ENCODE measurements at places on chromosomes 16 and 17.

DNA sequence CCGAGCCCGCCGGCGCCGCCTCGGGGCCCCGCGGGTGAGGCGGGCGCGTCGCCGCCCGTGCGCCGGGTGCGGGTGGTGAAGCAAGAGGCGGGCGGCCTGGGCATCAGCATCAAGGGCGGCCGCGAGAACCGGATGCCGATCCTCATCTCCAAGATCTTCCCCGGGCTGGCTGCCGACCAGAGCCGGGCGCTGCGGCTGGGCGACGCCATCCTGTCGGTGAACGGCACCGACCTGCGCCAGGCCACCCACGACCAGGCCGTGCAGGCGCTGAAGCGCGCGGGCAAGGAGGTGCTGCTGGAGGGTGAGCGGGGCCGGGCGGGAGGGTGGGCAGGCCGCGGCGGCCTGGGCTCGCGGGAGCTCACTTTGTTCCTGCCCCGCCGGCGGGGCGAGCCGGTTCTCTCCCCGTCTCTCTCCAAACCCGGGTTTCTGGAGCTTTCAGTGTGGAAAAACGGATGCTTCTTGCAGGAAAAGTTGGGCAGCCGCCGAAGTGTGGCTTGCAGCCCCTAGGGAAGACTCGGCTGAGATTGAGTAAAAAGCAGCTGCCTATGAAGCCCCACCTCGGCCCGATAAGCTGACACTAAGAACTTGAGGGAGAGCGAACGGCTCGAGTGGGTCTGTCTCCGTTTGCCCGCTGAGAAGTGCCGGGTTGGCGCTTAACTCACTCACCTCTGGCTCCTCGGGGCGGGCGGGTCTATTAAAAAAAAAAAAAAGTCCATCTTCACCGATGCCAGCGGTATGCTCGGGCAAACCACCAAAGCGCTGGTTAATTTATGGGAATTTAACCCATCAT lies 677 bp downstream of the SNTB2 start:
- DNase-seq = peak; percentile 70

DNA sequence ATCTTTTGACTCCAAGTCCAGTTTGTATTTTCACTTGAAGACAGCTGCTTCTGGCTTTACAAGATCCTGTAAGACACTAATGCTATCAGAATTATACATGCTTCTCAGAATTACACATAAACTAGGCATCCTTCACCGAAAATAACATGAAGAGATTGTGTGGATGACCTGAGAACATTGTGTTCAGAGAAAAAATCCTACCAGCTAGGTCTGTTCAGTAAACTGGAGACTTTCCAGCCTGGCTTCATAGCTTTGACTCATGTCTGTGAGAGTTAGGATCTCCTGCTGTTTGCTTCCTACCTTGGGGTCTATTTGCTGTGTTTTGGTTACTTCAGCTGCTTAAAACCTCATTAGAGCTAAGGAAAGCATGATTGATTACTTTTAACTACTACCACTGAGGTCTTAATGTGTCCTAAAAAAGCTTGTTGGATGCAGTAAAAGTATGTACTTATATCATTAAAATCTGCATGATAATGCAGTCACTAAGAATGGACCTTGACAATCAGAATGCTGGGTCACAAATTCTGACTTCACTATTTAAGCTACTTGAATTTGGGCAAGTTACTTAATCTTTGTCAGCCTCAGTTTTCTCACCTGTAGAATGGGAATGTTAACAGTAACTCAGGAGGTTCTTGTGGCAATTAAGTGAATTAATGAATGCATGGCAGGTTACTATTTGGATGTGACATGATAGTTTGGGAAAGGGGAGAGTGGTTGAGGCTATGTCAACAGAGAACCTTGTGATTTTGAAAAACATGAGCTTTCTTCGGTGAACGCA lies 8.0 kb upstream of the MYH13 start:
- no peak for DNase-seq

DNA sequence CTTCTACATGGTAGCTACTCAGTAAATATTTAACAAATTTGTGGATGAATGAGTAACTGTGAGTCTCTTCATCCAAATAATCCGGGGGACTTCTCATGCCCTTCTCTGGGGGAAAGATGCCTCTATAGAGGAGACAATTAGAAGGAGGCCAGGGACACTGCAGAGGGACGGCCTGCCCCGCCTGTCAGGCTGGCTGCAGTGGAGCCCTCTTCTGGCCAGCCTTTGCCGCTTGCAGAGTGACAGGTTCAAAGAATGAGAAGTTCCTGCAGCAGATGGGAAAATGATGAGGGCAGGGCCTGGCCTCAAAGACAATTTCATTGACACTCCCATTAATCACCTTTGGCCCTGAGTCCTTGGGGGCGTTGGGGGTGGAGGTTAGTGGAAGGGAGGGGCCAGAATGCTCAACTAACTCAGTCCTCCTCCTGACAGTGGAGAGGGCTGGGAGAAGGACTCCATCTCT lies 339.0 kb downstream of the MAF start:
- peak; percentile 62 for DNase-seq

DNA sequence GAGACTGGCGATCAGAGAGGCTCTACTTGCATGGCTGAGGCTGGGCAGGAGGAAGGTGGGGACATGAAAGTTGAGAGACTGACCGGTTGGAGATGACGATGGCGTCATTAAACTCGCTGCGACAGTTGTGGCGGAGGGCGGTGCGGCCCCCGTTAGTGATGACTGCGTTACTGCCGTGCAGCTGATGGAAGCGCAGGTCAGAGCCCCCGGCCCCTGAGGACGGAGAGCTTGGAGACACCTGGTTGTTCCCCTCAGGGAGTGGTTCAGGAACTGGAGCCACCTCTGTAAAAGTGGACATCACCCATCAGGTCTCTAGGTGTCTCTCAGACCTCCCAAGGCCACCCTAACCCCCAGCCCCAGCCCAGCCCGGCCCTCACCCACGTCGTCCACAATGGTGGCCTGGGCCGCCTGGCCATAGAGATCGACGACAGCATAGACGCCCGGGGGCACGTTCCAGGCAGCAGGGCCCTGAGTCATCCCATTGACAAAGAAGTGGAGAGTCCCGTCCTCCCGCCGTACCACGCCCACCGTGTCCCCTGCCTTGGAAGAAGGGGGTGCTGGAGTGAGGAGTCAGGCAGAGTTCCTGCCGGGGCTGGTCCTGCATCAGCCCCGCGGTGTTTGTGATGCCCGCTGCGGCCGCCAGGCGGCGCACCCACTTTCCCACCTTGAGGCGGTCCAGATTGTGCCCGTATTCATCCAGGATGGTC lies 5.3 kb downstream of the NEURL4 start:
- DNase-seq = peak; percentile 92

DNA sequence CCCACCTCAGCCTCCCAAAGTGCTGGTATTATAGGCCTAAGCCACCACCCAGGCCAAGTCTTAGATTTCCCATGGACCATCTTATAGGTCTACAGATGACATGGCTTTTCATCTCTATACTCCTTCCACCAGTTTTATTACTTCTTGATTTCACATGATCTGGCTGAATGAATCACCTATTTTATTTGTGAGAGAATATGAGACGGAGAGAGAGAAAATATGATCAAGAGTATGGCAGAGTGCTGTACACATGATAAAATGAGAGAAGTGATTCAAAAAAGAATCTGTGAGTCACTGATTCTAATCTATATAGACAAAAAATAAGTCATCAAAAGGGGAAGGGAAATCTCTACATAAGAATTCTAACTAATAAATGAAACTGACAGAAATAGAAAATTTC lies 13.7 kb downstream of the ACSM1 start:
- DNase-seq = no peak

DNA sequence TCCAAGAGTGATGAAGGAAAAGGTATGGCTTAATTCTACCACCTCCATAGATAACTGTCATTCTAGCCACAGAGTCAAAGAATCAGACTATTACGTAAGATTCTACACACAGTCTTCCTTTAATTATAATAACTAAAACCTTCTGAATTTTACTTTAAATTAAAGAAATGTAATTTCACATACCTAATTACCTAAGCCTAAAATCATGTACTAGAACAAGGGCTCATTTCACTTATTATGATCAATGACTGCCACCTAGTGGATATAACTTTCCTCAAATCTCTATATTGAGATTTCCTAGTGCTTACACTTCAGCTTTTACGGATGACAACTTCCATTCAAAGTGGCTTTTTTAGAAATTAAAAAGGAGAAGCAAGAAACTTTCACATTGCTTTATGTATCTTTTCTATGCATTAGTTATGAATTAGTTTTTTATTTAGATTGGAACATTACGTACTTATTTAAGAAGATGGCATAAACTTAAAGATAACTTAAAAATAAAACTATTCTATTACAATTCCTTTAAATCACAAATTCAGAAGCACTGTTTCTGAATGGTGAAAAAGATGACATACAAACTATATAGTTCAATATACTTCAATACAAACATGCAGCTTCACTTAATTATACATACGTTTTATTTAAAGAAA lies 18.2 kb upstream of the ABCA10 start:
- peak; percentile 23 for DNase-seq

DNA sequence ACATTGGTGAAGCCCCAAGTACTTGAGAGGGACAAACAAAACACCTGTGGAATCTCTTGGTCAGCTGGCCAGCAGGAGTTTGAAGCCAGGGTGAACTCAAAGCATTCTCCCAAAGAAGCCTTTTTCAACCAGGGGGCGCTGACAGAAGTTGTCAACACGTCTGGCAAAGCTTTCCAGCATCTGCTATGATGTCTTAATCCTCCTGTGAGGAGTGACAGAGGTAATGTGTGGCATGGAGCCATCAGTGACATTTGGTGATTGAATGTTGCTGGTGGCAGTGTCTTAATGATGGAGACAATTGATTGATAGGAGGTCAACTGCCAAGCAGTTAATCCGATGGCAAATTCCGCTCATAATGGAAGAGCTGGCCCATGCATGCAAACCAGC lies 257.6 kb upstream of the HSBP1 start:
- DNase-seq = peak; percentile 19

DNA sequence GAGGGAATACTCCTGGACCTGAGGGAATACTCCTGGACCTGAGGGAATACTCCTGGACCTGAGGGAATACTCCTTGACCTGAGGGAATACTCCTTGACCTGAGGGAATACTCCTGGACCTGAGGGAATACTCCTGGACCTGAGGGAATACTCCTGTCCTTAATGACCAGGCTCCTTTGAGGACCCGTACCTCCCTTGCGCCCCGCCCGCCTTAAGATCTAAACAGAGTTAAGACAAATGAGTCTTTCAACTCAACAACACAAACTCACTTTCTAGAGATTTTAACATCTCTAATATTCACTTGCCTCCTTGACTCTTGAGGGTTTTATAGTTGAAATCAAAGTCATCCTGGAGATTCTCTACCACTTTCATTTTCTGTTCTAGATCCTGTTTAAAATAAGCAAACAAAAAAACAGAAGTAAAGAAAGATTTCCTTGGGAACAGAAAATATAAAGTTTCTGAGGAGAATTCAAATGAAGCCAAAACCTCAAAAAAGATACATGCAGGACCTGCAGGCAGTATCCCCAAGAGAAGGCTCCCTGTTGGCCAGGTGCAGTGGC lies 49.7 kb downstream of the STAT3 start:
- no peak for DNase-seq

DNA sequence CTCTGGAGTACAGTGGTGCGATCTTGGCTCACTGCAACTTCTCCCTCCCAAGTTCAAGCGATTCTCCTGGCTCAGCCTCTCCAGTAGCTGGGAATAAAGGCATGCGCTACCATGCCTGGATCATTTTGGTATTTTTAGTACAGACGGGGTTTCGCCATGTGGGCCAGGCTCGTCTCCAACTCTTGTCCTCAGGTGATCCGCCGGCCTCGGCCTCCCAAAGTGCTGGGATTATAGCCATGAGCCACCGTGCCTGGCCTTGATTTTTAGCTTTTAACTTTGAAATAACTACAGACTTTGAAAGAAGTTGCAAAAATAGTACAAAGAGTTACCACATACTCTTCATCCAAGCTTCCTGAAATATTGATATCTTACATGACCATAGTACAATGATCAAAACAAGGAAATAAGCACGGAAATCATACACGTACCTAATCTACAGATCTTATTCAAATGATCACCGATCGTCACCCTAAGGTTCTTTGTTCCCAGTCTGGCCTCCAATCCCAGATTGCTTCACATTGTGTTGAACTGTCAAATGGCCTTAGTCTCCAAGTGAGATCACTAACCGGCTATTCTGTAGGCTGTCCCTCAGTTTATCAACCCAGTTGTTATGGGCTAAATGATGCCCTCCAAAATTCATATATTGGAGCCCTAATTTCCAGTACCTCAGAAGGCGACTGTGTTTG lies 18.4 kb downstream of the NPIPA1 start:
- peak; percentile 6 for DNase-seq

GRCh38 chr17:8475227-8475626 lies 39.5 kb downstream of the NDEL1 start:
- no peak for DNase-seq

DNA sequence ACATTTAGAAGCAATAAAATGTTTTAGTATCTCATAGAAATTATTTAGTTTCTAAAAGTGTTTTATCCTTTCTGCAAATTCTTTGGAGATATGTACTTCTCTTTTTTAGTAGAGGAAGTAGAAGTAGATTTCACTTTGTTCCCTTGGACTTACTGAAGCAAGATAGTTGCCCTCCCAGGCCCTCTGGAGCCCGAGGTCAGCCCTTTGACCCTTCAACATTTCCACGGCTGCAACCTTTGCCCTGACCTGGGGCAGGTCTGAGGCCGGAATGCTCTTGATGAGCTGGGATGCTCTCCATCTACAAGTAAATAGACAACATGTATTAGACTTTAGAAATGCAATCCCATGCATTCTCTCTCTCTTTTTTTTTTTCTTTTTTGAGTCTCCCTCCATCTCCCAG lies 167.5 kb downstream of the CDK5R1 start:
- DNase-seq = no peak

DNA sequence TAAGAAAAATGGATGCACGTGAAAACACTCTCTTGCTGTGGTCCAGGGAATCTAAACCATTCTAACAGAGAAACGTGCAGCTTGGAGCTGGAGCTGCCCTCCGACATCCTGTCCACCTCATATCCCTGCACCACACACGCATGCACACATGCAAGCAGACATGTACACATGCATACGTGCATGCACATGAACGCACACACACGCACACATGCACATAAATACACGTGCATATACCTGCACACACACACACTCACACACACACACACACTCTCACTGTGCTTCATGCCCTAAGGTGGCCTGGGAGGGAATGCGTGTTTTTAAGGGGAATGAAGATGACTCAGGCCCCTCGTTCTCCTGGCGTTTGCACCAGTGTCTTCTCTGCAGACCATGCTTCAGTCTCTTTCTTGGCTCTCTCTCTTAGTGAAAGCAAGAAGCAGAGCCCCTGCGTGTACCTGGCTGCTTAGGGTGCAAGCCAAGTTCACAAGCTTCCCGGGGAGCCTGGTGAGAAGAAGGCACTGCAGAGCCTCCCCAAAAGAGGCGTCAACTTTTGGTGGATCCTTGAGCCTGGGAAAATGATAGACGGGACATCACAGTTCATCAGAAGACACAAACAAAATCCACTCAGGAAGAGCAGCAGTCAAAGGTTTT lies 72.8 kb downstream of the GOSR1 start:
- no peak for DNase-seq

GRCh38 chr17:43143201-43143600 lies 18.0 kb upstream of the BRCA1 start:
- DNase-seq = no peak

DNA sequence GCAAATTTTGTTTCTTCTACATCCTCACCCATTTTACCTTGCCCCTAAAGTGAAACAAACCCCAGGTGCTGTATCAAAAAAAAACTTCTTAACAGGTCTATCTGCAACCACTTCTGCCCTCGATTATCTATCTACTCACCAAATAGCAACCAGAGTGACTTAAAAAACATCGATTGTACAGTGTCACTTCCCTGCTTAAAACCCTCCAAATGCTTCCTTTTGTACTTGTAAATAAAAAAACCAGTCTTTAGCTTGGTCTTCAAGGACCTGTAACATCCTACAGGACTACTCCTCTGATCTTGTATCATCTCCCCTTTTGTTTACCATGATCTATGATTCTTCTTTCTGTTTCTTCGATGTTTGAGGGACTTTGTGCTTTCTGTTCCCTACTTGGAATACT lies 82.7 kb upstream of the CORO6 start:
- DNase-seq = no peak
